ENCODE measurements at places on chromosomes 13 and 19. TPM values are rescaled to one million over a fixed set of nuclear protein-coding genes. Genes with fewer than 3 reads are reported as not detected.

The PLVAP gene
- 283 TPM for total RNA-seq

The NMRK2 gene
- total RNA-seq = not detected

GRCh38 chr13:28338006-28338574, 156.8 kb downstream of the FLT1 start:
- no peak for DNase-seq

DNA sequence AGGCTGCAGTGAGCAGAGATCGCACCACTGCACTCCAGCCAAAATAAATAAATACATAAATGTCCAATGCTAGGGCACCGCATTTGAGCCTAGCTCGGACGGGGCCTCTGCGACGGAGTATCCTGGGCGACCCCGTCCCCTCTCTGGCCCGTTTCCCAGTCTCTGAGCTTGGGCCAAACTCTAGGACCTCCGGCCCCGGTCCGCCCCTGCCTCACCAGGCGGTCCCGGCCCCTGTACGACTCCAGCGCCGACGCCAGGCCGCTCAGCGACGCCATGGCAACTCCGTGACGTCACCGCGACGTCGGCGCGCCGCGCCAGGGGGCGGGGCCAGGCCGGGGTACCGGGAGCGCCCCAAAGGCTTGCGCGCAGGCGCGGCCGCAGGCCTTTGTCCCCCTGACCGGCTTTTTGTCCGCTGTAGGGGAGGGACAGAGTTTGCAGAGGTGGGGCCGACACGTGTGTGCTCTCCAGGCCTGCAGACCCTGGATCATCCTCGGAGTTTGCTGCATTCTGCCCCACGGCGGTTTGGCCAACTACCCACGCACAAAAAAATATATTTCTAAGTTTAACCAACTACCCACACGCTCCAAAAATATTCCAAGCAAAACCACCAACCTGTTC, at the start of gene PEX11G:
PEX11G (minus strand) TSS at position 300 of the 618 bp plus-strand sequence; CDS start at position 275, 25 bp downstream.
- peak; percentile 96 for DNase-seq

DNA sequence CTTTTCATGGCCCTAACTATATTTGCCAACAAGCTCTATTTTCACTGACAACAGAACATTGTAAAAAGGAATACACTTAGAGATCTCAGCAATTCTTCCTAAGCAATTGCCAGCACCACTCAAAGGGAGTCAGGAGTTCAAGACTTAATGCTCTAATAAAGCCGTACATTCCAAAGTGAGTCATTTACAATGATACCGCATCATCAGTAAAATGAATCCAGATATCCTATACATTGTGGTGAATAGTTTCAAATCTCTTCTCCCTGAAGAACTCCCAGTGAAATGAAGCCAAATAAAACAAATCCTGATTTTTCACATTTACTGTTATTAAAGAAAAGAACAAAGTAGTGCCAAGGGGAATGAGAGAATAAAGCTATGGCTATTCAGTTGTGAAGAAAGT, 2898.7 kb upstream of the PCDH20 start:
- DNase-seq = no peak

The PLEKHF1 gene
- total RNA-seq = 30.4 TPM

The CASP14 gene
- not detected for total RNA-seq

The KIRREL2 gene
- 0.13 TPM for total RNA-seq

- DNase-seq = peak; percentile 100
Measured at GRCh38 chr19:56314381-56315076, at the start of gene ZSCAN5A. Gene ZSCAN5A, minus strand, starts transcription at chr19:56314839. Its CDS starts 89,793 bp downstream, at chr19:56225046.

DNA sequence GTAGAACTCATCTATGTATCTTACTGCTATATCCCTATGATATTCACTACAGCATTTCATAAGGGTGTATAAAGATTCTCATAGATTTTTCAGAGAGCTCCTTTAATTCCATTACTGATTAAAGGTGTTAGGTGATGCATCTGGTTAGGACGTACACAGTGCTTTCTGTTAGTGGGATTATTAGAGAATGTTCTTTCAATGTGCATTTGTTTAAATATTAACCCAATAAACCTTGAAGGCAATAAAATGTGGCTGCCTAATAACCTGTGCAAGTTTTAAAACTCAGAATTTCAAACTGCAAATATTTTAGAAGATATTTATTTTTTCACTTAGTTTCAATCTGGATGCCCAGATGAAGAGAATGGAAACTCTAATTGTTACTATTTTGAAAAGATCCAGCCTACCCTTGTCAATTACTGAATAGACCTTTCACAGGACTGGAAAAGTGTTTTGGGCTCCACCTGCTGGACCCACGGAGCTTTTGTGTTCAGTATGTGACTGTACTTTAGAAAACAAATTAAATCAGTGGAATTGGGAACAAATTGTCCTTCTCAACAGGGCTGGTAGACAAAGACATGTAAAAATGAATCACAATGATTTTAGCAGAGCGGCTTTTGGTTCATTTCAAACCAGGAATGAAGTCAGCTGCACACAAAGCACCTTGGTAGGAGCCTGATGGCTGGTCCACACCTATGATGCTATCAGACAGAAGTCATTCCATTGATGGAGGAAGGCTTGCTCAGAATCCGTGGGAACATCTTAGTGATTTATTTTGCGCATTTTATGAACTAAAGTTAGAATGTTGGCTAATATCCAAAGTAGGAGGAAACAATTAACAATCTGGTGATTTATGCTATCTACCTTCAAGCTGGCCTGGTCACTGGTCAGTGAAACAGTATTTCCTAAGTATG, 89.4 kb upstream of the RAP2A start:
- peak; percentile 81 for DNase-seq

GRCh38 chr13:63206461-63206860, 1790.8 kb upstream of the PCDH20 start:
- DNase-seq = no peak

The FRY gene
- total RNA-seq = 88.8 TPM

The RNF225 gene
- not detected for total RNA-seq

DNA sequence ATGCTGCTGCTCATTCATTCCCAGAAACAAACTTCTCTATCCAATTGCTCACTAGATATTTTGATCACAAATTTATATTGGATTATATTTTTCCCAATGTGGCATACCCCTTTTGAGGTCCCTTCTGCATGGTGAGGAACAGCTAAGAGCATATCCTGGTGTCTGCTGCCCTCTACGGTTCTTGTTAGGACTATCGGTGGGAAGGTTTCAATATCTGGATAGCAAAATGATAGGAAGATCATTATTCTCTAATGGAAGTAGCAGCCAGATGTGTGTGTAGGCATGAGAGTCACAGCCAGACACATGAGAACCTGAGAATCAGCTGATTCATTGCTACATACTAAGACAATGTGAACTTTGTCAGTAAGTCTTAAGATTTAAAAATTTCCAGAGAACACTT, 1422.4 kb upstream of the MIR17HG start:
- DNase-seq = no peak

GRCh38 chr13:58999851-59000250, 1163.9 kb downstream of the DIAPH3 start:
- no peak for DNase-seq

- peak; percentile 86 for DNase-seq
Measured at GRCh38 chr19:45607071-45608029, 5.3 kb upstream of the GPR4 start.

The SLC6A16 gene
- total RNA-seq = 5.6 TPM

DNA sequence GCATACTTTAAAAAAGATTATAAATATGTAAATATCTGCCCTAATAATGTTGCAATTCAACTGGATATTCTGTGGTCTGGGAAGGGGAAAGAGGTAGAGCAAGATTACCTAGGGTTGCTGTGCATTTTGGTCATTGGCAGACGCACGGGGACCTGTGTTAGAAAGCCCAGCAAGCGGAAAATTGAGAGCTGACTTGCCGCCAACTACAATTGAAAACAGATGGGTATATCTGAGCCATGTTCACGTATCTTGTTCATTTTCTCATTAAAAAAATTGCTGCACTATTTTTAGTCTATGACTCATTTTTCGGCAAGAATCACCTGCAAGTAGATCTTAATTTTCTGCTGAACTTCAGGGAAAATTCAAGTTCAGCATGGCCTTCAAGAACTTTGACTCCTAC, 308.5 kb upstream of the TMTC4 start:
- DNase-seq = no peak

The TYROBP gene
- total RNA-seq = 104 TPM

DNA sequence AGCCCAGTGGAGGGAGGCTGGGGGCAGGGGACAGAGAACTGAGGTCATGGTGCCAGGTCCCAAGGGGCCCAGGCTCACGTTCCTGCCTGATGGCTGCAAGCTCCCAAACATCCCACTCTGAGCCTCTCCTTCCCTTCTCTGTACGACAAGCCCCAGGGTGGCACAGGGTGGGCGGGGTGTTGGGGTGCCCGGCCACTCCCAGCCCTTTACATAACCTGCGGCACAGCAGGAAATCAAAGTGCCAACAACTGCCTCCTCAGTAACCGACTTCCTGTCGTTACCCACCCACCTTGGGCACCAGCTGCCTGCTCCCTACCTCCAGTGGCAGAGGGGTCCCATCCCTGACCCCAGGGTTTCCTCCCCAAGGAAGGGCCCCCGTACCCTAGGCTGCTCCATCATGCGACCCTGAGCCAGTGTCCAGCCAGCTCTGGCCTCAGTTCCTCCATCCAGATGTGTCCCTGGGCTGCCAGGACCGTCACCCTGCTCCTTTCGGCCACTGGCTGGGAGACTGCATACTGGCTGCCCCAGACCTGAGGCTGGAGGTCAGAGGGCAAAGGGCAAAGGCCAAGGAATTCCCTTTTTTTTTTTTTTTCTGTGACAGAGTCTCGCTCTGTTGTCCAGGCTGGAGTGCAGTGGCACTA, 27.7 kb upstream of the NFIC start:
- DNase-seq = no peak

- no peak for DNase-seq
Measured at GRCh38 chr19:19460258-19460731, 54.8 kb downstream of the GATAD2A start.
